Ureter (tissue), 1 donor: ENCODE measurements at places on chromosomes 7 and 10. TPM values are rescaled to one million over a fixed set of nuclear protein-coding genes. Genes with fewer than 3 reads are reported as not detected.

Gene GLCCI1
- 25.5 TPM for total RNA-seq

Gene NSMCE4A
- total RNA-seq = 73.7 TPM

Gene ASCC1
- total RNA-seq = 39.3 TPM

GRCh38 chr10:78121801-78122200 lies 88.1 kb downstream of the RPS24 start:
- DNase-seq = no peak

DNA sequence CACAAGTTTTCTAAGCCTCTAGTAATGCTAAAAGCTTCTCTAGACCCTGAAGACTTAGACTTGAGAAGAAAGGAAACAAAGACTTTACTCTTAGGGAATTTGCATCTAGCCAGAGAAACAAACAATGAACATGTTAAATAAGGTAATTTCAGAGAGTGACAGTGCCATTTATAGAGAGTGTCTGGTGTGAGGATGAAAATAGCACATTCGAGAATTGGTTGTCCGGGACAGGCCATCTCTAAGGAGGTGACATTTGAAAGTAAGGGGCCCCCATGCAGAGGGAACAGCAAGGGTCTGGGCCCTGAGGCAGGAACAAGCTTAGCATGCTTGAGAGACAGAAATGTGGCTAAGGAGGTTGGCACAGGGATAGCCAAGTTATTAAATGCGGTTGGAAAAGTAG lies 48.1 kb downstream of the ADAM22 start:
- DNase-seq = no peak

DNA sequence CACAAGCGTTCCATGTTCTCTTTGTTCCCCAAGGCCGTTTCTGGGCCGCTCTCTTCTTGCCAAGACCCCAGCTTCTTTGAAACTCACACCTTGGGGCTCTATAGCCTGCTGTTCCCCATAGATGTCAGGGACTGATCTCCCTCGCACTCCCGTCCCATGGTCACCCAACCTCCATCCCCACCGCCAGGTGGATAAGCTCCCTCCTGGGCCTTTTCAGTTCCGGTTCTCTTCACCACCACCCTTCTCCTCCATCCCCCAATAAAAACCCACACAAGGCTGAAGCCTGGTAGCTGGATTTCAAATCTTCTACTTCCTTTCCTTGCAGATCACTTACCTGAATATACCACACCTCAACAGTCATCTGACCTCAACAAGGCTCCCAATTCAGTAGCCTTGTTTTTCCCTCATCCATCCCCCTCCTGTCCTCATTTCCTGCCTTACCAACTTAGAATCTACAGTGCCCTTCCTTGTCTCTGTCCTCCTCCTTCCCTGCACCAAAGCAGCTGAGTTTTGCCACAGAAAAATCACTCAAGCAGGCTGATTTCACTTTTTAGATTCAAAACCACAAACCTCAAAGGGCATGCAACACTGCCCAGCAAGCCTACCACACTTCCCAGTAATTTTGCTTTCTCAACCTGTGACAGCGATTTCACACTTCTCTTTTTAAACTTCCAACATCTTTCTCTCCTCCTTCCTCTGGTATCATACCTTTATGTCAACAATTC lies 7.7 kb downstream of the SLC37A3 start:
- no peak for DNase-seq
